Occipital lobe (tissue), 3 donors: ENCODE measurements at places on chromosomes 5 and 9. TPM values are rescaled to one million over a fixed set of nuclear protein-coding genes. Genes with fewer than 3 reads are reported as not detected.

The SPINK7 gene
- not detected for total RNA-seq

DNA sequence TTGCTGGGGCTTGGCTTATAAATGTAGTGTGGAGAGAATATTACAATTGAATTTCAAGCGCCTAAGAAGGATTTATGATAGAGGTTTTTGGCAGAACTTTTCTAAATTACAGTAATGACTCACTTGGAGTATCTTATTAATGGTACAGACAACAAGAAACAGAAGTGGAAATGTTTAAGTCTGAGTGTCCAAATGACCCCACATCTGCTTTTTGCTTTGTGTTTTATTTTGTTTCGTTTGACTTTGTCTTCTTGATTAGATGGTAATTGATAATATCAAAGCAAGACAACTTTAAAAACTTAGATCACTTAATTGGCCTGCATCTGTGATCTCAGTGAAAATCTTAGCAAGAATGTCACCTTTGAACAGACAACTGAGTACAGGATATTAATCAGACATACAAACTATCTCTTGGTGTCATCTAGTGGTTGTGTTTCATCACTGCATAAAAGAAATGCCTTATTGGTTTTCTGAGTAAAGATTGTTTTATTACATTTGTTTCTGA lies 577.4 kb downstream of the ISL1 start:
- no peak for DNase-seq

GRCh38 chr5:54438620-54439389 lies 16.7 kb upstream of the HSPB3 start:
- DNase-seq, result no peak

- peak; percentile 39 for DNase-seq
These were observed 283.6 kb upstream of the NMUR2 start for GRCh38 chr5:152688561-152689249.

DNA sequence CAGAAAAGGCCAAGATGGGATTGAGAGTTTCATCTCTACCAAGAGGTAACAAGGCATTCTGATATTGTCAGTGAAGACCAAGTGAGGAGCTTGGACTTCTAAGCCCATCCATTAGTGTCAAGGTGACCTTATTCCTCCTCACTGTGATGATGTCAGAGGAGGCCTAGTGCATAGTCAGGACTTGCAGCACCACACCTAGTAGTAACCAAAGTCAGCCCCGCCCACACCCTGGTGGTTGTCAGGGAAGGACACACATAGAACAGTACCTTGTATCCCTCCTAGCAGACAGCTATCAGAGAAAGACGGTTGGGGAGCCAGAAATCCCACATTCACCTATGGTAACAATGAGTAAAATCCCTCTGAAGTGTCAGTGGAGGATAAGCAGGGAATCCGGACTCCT lies 111.7 kb downstream of the AP3B1 start:
- DNase-seq, result no peak

DNA sequence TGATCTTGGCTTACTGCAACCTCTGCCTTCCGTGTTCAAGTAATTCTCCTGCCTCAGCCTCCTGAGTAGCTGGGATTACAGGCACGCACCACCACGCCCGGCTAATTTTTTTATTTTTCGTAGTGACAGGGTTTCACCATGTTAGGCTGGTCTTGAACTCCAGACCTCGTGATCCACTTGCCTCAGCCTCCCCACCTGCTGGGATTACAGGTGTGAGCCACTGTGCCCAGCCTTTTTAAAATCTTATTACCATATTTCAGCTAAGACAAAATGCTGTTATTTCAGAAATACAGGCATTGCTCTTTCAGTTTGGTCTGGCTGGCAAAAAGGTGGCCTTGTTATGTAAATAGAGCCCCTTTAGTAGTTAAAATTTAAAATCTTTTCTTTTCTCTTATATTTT lies 46.9 kb upstream of the GLDC start:
- DNase-seq, result no peak

GRCh38 chr9:110192531-110193261 lies 15.3 kb downstream of the C9orf152 start:
- DNase-seq, result no peak

GRCh38 chr9:117887941-117888340 lies 183.7 kb downstream of the TLR4 start:
- no peak for DNase-seq

The PDE6A gene
- total RNA-seq, result not detected

- DNase-seq, result no peak
These were observed 55.3 kb downstream of the BARX1 start for GRCh38 chr9:93899609-93900435.

- no peak for DNase-seq
These were observed 2120.7 kb downstream of the MAT2B start for GRCh38 chr5:165626161-165626560.

- DNase-seq, result no peak
These were observed 290.8 kb upstream of the FBXL7 start for GRCh38 chr5:15209053-15209762.

DNA sequence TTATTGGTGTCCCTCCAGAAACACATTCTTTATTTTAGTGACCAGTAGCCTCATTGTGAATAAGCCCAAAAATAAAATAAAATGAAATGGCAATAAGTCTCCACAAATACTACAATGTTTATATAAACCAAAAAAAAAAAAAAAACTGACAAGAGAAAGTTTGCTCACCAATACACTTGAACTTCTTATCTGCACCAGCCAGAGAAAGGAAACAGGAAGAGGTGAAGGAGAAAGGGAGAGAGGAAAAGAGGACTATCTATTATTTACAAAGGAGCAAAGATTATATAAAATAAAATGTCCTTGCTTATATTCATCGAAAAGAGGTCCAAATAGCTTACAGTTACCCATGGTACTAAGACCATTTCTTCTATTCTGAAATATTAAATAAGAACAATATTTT lies 176.4 kb upstream of the CCNG1 start:
- no peak for DNase-seq

DNA sequence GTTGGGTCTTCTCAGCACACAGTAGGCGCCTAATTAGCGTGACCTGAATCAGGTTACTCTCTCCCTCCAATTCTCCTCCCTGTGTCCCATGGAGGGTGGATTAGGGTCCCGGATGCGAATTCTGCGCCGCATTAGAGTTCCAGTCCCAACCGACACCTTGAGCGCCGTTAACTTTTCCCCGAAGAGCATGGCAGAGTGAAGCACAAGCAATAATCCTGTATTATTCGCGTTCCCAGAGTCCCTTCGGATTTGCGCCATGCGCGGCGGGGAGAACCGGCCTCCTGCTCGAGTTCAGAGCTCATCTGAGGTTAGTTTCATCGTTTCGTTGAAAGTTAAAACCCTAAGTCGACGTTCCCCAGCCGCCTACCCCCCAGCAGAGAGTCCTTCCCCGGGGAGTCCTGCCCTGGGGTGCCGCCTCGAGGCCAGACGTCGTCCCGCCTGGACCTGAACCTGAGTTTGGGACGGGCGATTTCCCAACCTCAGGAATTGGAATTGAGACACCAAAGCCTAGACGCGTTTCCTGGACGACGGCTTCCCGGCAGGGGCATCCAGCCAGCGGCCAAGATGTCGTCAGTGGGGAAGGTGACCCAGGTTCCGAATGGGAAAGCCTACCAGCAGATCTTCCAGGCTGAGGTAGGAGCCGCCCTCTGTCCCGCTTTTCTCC lies at the start of gene CCDC180:
CCDC180 (plus strand) TSS at position 160 of the 664 bp plus-strand sequence; CDS start at position 565, 405 bp downstream.
- DNase-seq, result no peak

DNA sequence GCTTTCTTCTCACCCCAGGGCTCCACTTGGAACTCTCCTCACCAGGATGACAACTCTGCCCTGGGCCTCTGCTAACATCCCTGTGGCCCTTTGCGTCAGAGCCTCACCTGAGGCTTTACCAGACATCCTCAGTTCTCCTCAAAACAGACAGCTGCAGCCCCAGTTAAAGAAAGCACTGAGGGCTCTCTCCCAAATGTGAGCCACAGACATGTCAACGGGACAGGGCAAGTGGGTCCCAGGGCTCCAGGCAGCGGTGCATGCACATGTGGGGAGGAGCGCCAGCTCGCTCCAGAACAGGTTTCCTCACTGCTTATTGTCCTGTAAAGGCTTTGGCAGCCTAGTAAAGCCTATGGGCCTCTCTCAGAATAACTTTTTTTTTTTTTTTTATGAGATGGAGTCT lies 37.3 kb downstream of the IPPK start:
- DNase-seq, result no peak

The OBP2A gene
- total RNA-seq, result not detected

DNA sequence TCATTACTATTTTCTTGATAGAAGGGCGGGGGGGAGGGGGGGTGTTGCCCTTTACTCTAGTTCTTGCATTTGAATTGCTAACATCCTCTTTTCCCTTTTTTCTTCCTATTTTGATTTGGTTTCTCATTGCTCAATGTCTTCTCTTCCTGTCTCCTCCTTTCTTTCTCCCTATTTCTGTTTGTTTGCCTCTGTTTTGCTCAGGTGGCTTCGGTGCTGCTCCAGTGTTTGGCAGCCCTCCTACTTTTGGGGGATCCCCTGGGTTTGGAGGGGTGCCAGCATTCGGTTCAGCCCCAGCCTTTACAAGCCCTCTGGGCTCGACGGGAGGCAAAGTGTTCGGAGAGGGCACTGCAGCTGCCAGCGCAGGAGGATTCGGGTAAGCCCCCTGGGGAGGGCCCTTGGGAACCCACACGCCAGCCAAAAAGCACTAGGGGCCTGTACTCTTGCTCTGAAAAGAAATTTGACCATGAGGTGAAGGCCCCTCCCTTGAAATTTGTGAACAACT lies 48.3 kb downstream of the FAM78A start:
- DNase-seq, result no peak

- DNase-seq, result no peak
These were observed 72.1 kb downstream of the PDE6A start for GRCh38 chr5:149872351-149873040.

- DNase-seq, result no peak
These were observed 120.0 kb downstream of the FER start for GRCh38 chr5:108867656-108868055.

- DNase-seq, result no peak
These were observed 487.4 kb upstream of the RIOK2 start for GRCh38 chr5:97670447-97670846.

- DNase-seq, result no peak
These were observed 26.3 kb downstream of the SEMA5A start for GRCh38 chr5:9519537-9519936.

- no peak for DNase-seq
These were observed 207.7 kb downstream of the MEF2C start for GRCh38 chr5:88675168-88675707.

The RAB3C gene
- total RNA-seq, result 38.1 TPM

- DNase-seq, result no peak
These were observed 72.3 kb downstream of the ICE1 start for GRCh38 chr5:5494489-5495402.

GRCh38 chr9:122382901-122383850 lies 12.4 kb downstream of the PTGS1 start:
- DNase-seq, result no peak

GRCh38 chr5:127878174-127878750 lies 175.1 kb downstream of the CCDC192 start:
- DNase-seq, result no peak

GRCh38 chr5:627840-628239 lies 15.7 kb downstream of the CEP72 start:
- DNase-seq, result no peak

DNA sequence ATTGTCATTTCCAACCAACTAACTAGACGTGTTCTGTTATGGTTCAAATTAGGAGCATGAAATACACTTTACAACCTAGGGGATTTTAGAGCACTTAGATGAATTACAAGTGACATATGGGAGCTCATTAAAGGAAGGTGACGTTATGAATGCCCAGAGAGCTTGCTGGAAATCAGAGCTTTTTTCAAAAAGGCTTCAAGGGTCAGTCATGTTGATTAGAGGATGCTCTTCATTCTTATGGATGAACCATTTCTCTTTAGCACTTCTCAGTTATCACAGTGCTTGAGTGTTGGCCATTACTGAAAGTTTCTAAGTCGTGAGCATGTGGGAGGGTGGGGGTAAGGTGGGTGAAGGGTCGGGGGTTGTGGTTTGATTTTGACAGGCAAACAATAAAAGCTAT lies 1245.5 kb upstream of the DMAC1 start:
- no peak for DNase-seq

The PCDHGB1 gene
- total RNA-seq, result 7.8 TPM
